A172 (cell line): ENCODE measurements at places on chromosomes 6 and 20.

- DNase-seq = no peak
Measured at GRCh38 chr6:43951063-43951755, 176.0 kb downstream of the MRPL14 start.

DNA sequence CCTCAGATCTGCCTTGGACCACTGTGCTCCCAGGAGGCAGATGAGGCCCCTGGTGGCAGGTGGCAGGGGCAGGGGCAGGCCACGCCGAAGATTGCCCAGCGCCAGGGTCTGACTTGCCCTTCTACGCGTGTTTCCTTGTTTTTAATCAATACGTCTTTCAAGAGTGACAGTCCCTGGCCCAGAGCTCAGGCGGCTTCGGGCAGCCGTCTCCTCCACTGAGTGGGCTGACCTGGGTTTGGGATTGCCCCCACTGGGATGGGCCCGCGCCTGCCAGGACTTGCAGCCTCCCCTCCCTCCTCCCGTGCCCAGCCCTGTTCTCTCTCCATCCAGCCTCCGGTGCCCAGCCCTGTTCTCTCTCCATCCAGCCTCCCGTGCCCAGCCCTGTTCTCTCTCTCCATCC lies 21.2 kb downstream of the FRMD1 start:
- no peak for DNase-seq

DNA sequence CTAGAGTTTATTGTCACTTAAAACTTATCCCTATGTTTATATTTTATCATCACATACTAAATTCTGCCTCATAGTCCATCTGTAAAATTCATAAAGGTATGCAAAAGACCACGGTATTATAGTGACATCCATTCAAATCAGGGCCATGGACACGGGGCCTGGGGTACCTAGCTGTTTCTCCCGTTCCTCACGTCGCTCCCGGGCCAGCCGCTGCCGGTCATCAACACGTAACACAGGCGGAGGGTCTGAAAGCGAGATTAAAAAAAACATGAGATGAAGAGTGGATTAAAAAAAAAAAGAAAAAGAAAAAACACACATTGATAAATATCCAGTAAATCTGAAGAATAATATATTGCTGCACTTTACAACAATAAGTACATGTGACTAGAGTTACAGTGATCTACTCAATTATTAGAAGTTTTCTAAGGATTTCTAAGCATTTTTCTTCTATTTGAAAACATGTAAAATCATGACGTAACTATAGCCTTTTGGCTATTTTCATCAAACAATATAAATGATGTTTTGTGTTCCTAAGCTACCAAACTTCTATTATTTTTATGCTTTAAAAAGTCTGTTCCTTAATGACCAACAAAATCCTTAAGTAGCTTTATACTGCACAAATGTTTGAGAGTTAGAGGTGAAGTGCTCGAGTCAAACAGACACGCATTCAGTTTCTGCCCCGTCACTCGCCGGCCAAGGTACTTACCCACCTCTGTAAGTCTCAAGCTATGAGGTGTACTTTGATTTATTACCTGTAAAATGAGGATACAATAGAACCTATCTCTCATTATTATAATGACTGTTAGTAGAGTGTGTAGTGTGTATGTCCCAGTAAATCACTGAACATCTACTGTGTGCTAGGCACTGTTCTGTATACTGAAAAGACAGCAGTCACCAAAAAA lies 122.1 kb upstream of the BCLAF1 start:
- no peak for DNase-seq

DNA sequence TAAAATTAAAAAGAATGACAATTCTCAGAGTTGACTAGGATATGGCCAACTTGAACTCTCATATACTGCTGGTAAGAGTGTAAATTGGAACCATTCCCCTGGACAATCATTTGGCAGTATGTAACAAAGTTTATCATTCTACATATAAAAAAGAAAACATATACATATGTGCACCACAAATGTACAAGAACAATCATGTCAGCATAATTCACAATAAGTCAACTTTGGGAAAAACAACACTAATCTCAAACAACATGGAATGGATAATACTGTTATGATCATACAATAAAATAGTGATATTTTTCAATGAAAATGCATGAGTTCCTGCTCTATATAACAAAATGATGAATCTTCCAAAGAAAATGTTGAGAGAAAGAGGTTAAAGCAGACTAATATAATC lies 1078.7 kb upstream of the EPHA7 start:
- no peak for DNase-seq

GRCh38 chr6:111736005-111736608 lies 130.4 kb upstream of the TRAF3IP2 start:
- DNase-seq = no peak

DNA sequence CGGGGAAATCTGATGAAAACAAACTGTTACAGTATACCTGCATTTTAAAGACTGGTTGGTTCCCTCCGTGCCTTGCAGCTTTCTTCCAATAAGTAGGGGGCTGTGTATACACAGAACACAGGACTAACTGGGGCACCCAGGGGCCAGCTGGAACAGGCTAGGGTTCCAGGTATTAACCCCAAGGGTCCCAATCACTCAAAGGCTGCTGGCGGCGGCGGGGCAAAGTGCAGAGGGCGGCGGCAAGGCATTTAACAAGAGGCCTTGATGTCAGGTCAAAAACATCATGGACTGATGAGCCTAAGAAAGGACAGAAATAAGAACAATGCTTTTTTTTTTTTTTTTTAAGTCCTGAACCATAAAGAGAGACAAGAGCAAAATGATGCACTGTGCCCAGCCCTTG lies 2.5 kb downstream of the PMEPA1 start:
- no peak for DNase-seq
